Fibroblast of the aortic adventitia (primary cell): ENCODE measurements at places on chromosomes 4 and X. TPM values are rescaled to one million over a fixed set of nuclear protein-coding genes. Genes with fewer than 3 reads are reported as not detected.

Gene TEX11
- not detected in 2 replicates for total RNA-seq

Gene SPANXA1
- not detected in 2 replicates for total RNA-seq

Gene ATP2B3
- total RNA-seq: not detected in 2 replicates

Gene HSFX3
- total RNA-seq: not detected in 2 replicates

Gene ZNF280C
- 3.9 and 8.6 TPM in 2 replicates for total RNA-seq

Gene IL2RG
- total RNA-seq: not detected in 2 replicates

Gene RASGEF1B
- total RNA-seq: 1.2 and 2.0 TPM in 2 replicates

Gene POLN
- total RNA-seq: 3.7 and 4.9 TPM in 2 replicates

DNA sequence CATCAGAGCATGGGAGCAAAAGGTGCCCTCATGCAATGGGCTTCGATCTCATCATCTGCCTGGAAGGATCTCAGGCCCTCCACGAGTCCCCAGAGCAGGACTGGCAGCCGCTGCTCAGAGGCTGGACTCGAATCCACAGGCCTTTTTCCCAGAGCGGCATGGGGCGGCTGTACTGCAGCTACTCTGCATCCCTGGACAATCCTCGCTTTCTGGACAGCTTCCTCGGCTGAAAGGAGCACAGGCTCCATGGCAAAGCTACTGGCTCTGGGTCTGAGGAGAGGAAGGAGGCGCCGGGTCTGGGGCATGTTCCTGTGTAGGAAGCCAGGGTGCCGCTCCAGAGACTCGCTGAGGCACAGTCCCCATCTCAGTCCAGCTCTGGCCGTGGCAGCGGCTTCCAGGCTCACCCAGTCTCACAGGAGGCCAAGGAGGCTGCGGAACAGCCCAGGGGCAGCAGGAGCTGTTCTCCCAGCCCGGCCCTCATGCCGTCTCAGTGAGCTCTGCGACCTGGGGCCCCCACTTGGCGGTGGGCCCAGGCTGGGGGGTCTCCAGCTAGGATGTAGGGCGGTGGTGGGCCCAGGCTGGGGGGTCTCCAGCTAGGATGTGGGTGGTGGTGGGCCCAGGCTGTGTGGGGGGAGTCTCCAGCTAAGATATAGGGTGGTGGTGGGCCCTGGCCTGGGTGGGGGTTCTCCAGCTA, 2.7 kb upstream of the SPON2 start:
- DNase-seq: no peak

- DNase-seq: peak; percentile 99
These were observed 54.8 kb downstream of the C4orf51 start for GRCh38 chr4:145734576-145735346.

GRCh38 chr4:52625216-52625615, 33.9 kb downstream of the USP46 start:
- no peak for DNase-seq

DNA sequence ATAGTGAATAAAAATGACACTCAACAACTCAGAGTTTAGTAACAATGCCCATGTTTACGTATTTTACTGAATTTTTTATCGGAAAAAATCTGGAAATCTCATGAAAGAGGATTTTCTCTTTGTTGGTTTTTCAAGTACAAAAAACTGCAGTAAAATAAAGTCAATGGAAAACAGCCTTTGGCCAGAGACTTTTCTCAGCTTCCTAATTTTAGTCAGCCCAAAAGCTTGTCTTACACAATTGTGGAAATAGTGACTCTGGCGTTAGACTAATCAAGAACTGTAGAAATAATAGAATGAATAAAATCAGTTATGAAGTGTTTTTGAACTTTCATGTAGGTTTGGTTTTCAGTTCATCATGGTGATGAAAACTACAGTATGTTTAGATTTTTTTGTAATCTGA, 234.7 kb downstream of the DKK2 start:
- DNase-seq: no peak

- peak; percentile 5 for DNase-seq
These were observed 44.2 kb upstream of the PCDH18 start for GRCh38 chr4:137576446-137576845.

DNA sequence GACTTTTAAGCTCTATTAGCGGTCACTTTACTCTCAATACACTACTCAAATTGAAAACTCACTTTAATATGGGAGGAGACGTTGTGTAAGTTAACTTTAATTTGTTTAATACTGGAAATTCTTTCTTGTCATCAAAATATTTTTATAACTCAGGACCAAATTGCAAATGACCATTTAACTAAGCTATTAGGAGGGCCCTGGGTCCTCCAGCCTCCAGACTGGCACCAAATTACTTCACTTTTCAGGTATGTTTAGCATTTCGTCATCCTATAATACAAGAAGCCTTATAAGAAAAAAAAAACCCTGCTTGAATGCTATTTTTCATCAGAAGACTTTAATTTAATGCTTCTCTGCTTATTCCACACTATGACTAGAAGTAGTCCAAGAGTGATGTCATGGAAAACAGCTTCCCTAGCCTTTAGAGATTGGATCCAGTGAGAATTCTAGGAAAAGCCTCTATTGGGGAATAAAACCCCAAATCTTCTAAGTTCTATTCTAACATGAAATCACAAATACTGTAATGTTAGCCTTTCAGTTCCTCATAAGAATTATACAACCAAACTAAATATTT, 6.6 kb downstream of the KLHL15 start:
- peak; percentile 27 for DNase-seq

GRCh38 chrX:114964374-114964773, 53.0 kb downstream of the IL13RA2 start:
- DNase-seq: peak; percentile 47
